ENCODE measurements at places on chromosomes 11 and 22.
A peak's percentile ranks its signal among the peaks of the same experiment; 100 is the strongest.

GRCh38 chr11:17978553-17979287 is 34.1 kb downstream of the SERGEF start:
- no peaks in the 10 kb centered on the region for H3K27me3 ChIP-seq
- peaks cover 5% of the 10 kb centered on the region for H3K36me3 ChIP-seq
- peaks cover 13% of the 10 kb centered on the region for H3K4me1 ChIP-seq
- no peak for DNase-seq
- H3K27ac ChIP-seq = no peak overlapping the region

- H3K4me1 ChIP-seq = peaks cover 5% of the 10 kb centered on the region
- H3K36me3 ChIP-seq = peaks cover 7% of the 10 kb centered on the region
- no peak for DNase-seq
- H3K4me3 ChIP-seq = no peak overlapping the region
These were observed 3.9 kb downstream of the ACP2 start for GRCh38 chr11:47244448-47245350.

- no peaks in the 10 kb centered on the region for H3K36me3 ChIP-seq
- H3K27ac ChIP-seq = no peak overlapping the region
- DNase-seq = no peak
These were observed 727.4 kb downstream of the ETS1 start for GRCh38 chr11:127859941-127860354.

DNA sequence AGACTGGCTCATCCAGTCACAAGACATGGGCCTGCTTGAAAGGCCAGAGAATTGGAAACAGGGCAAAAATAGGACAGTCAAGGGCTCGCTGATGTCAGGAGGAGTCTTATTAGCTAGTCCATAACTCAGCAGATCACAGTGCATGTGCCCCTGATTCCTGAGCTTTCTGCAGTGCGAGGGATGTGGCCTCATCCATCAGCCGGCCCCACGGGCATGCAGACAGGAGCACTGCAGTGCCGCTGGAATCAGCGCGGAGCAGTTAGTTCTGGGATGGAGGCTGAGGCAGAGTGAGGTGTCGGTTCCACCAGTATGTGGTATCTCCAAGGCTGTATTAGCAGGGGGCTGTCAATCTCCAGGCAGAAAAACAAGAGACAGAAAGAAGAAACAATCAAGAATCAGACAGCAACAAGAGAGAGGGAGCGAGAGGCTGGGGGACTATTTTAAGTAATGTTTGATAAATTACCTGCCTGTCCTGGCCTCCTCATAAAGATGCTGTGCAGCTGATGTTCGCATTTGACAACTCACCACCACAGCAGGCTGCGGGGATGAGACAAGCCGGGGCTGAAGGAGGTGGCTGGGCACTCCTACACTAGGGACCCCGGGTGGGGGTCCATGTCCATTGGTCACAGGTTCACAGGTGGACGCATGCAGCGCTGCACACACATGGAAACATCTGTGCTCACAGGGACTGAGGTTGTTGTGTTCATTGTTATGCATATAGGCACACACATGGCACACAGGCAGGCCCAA is 167.2 kb downstream of the TRIM29 start:
- H3K4me1 ChIP-seq = no peaks in the 10 kb centered on the region
- H3K4me3 ChIP-seq = no peak overlapping the region
- DNase-seq = no peak
- H3K27me3 ChIP-seq = peaks cover 10% of the 10 kb centered on the region
- H3K36me3 ChIP-seq = peaks cover 5% of the 10 kb centered on the region

DNA sequence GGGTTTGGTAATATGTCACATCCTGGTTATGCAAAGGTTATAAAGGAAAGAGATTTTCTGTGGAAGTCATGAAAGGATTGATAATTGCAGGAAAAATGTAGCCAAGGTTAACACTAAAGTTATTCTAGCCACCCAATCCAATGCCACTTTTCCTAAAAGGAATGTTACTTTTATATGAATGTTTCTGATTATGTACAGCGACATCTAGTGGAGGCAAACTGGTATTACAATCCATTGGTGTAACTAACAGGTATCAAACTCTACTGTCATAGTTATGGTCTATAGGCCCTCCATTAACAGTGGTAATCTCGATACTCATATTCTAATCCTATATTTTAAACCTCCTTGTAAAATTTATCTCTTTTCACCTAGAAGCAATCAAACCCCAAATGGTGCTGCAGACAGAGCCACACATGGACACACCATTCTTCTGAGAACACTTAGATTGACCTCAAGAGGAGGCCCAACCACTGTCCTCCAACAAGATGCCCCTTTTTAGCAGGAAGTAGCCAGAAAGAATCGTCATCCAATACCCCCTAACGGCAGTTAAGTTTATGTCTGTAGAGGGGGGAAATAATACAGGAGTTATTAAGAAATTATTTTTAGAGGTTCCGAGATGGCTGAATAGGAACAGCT is 74.9 kb upstream of the RAG2 start:
- no peak overlapping the region for H3K4me3 ChIP-seq
- H3K36me3 ChIP-seq = peaks cover 7% of the 10 kb centered on the region
- peaks cover 13% of the 10 kb centered on the region for H3K27me3 ChIP-seq
- peak; percentile 3 for DNase-seq
- no peak overlapping the region for H3K27ac ChIP-seq
- no peaks in the 10 kb centered on the region for H3K4me1 ChIP-seq

- no peaks in the 10 kb centered on the region for H3K4me1 ChIP-seq
- no peaks in the 10 kb centered on the region for H3K36me3 ChIP-seq
- H3K27ac ChIP-seq = no peak overlapping the region
These were observed 66.9 kb downstream of the LRRC4C start for GRCh38 chr11:41392596-41392995.

- no peaks in the 10 kb centered on the region for H3K4me1 ChIP-seq
- peaks cover 1% of the 10 kb centered on the region for H3K27me3 ChIP-seq
- no peaks in the 10 kb centered on the region for H3K36me3 ChIP-seq
- no peak for DNase-seq
These were observed 256.9 kb downstream of the SOX6 start for GRCh38 chr11:16099343-16099900.

DNA sequence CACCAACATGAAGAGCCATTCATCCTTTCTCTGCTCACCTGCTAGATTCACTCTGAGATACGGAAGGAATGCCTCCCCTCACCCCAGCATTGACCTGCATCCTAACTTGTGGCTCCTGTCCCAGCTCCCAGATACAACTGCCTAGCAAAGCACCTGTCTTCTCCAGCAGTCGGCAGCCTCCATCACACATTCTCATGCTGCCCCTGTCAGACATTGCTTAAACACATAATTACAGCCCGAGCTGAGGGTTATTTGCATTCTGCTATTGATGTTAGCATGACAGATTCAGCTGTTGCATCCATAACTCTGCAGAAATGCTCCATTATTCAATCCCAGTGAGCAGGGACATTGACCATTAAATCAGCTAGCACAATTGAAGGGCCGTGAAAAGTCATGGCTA is 184.4 kb upstream of the NARS2 start:
- H3K4me3 ChIP-seq = no peak overlapping the region
- no peak for DNase-seq
- no peaks in the 10 kb centered on the region for H3K36me3 ChIP-seq

DNA sequence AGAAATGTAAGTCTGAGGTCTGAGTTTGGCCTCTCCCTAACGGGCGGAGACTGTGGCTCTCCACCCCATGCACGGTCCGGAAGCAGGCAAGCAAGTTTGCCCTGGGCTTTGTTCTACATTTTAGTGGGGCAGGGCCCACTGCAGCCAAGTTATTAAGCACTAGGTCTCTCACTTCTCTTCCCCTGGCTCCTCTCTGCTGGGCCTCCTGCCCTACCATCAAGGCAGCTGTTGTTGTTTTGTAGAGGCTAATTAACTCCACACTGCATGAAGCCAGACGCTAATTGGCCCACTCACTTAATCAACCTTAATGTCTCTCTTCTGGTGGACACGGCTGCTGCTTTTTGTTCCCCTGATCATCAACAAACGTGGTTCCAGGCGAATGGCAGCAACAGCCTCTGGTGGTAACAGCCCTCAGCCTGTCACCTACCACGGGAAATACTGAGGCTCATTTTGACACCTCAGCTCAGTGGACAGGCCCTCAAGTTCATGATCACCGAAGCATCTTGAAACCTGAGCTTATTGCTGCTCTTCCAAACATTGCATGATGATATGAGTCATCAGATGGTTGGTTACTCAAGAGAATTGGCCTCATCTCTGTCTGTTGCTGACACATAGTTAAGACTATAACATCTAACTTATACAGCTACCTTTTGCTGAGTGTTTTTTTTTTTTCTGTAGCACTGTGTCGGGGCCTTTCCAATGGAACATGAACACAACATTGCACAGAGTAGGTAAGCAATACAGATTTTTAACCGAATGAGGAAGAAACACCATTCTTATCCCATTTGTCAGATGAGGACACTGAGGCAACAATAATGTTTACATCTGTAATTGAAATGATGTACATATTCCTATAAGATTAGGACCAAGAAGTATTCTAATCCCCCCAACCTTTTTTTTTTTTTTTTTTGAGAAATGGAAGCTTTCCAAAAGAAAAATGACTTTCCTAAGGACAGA is 20.8 kb upstream of the LMO2 start:
- no peak overlapping the region for H3K27ac ChIP-seq
- peaks cover 15% of the 10 kb centered on the region for H3K4me1 ChIP-seq
- peaks cover 59% of the 10 kb centered on the region for H3K27me3 ChIP-seq
- DNase-seq = no peak

DNA sequence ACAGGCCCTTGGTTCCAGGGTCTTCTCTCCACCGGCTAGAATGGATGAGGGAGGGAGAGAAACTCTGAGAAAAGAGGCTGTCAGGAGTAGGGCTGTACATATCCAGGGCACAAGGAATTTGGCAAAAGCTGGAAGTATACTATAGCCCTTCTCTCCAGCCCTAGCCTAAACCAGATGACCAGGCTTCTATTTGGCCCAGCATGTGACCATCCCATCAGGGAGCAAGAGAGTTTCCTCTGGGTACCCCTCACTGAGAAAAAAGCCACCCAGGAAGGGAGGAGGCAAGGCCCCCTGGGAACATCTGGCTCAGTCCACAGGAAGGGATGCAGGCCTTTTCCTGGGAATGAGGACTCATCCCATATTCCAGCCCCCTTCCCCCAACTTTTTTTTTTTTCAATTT is 8.3 kb downstream of the CD44 start:
- no peak for DNase-seq
- peak overlapping the region; percentile 85 for H3K27ac ChIP-seq
- no peaks in the 10 kb centered on the region for H3K27me3 ChIP-seq
- peaks cover 100% of the 10 kb centered on the region for H3K4me1 ChIP-seq

DNA sequence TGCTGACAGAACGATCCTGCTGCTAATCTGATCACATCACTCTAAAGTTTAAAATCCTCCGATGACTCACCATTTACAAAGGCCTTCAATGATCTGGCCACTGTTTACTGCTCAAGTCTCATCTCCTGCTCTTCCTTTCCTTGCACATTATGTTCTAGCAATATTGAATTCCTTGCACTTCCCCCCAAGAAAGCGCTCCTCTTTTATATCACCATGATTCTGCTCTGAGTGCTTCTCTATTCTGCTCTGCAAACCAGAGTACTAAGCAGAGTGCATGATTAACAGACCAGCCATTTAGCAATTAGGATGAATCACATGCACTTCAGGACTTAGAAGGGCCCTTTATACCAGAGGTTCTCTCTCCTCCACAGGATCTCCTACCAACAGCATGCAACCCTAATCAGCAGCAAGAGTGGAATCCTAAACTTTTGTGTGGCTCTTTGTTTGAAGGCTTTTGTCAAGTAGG is 1122.8 kb upstream of the CCDC90B start:
- H3K27ac ChIP-seq = no peak overlapping the region
- no peaks in the 10 kb centered on the region for H3K27me3 ChIP-seq
- no peak overlapping the region for H3K4me3 ChIP-seq

DNA sequence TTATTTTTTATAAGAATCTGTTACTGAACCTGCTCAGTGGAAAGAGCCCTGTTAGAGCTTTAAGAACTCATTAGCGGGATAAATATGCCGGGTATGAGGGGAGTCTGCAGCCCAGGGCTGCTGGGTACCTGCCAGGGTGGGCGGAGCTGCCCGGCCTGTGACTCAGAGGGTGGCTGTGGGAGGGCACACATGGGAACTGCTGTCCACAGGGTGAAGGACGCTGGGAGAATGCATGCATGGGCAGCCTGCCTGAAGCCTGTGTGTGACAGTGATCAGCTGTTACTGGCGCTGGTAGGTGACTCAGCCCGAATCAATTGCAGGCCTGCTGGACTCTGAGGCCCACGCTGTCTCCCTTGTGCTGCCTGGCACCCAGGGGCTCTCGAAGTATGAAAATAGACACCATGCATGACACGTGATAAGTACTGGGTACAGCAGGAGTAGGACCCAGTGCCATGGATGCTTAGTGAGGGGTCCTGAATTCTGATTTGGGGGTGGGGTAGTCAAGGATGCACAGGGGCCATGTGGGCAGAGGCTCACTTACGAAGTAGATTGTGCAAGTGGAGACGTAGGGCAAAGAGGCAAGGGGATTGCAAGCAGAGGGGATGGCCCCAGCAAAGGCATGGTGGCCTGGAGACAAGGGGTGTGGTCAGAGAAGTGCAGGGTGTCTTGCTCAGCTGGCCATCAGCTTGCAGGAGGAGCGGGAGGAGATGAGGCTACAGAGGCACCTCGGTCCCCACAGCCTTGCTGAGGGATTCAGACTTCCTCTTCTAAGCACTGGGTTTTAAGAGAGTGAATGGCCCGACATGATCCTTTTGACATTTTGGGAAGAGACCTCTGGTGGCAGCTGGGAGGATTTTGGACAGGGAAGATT is 36.5 kb downstream of the GRIK4 start:
- H3K4me3 ChIP-seq = no peak overlapping the region
- H3K27me3 ChIP-seq = no peaks in the 10 kb centered on the region
- no peaks in the 10 kb centered on the region for H3K36me3 ChIP-seq
- peaks cover 22% of the 10 kb centered on the region for H3K4me1 ChIP-seq

DNA sequence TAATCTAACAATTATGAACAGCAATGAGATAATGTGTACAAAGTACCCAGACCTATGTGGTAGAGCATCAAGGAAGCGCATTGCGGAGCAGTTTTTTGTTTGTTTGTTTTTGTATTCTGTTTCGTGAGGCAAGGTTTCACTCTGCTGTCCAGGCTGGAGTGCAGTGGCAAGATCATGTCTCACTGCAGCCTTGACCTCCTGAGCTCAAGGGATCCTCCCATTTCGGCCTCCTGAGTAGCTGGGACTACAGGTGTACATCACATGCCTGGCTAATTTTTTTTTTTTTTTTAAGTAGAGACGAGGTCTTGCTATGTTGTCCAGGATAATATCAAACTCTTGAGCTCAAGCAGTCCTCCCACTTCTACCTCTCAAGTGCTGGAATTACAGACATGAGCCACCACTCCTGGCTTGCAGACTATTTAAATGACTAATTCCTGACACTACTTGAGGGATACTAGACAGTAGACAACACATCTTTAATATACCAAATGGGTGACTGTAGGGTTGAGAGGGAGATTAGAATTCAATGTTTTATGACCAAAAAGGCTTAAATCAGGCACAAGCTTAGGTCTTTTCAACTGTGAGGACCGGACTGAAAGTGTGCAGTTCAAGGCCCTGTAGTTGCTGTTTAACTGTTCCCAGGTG is 12.7 kb downstream of the OR51B4 start:
- H3K4me1 ChIP-seq = no peaks in the 10 kb centered on the region
- H3K27me3 ChIP-seq = no peaks in the 10 kb centered on the region
- DNase-seq = no peak
- H3K27ac ChIP-seq = no peak overlapping the region
- no peaks in the 10 kb centered on the region for H3K36me3 ChIP-seq

Measured in naive thymus-derived CD8-positive, alpha-beta T cell (primary cell).